Cortex of kidney (tissue), 1 donor: ENCODE measurements at places on chromosomes 6 and 20.

- DNase-seq: no peak
Measured at GRCh38 chr6:43871933-43872332, 101.9 kb downstream of the VEGFA start.

DNA sequence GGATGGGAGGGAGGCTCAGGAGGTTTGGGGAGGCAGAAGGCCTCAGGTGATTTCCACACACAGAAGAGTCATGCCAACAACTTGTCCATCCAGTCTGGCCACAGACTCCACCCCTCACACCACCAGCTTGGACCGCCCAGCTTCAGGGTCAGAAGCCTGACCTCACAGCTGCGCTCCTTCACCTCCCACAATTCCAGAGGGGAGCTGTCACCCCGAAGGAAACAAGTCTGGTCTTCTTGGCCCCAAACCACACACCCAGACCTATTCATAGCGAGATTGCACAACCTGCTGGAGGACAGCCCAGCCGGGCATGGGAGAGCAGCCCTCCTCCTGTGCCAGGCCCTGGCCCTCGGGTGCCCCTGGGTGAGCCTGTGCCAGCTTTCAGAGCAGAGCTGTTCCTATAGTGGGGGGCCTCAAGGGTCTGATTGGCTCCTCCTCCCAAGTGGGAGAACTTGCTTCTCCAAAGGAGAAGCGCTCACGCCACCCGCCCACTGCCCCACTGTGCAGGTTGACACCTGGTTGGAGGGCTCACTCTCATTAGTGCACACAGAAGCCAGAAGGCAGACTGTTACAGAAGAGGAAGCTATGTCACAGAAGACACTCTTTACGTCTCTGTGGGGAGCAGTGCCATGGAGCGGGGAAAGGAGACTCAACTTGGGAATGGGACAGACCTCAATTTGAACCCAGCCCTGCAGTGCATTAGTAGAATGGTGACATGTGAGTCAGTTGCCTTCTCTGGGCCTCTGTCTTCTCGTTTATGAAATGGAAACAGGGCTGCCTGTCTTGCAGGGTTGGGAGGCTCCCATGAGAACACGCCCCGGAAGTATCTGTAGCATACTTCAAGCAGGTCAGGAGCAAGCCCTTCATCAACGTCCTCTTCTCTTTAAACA lies 128.8 kb downstream of the FOXO3 start:
- DNase-seq: no peak

- DNase-seq: no peak
Measured at GRCh38 chr20:63235399-63235983, at the start of gene BIRC7. TSS of gene BIRC7 (plus strand) at chr20:63235905. CDS start at chr20:63236097, 192 bp downstream.

GRCh38 chr20:58044286-58044685 lies 184.2 kb downstream of the ANKRD60 start:
- no peak for DNase-seq

DNA sequence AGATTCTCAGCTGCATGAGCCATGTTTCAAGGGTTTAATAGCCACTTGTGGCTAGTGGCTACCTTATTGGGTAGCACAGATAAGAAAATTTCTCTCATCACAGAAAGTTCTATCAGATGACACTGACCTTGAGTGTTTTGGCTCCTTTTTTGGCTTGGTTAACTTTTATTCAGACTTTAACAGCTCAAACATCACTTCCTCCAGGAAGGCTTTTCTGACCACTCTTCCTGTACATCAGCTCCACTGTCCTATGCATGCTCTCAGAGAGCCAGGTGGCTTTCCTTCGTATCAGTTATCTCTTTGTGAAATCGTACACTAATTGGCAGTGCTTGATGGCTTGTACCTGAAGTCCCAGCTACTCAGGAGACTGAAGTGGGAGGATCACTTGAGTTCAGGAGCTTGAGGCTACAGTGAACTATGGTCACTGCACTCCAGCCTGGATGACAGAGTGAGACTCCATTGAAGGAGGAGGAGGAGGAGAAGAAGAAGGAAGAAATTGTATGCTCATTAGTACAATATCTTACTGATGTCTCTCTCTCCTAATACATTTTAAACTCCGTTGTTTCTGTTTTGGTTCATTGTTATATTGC lies 10.7 kb downstream of the MAFB start:
- no peak for DNase-seq

DNA sequence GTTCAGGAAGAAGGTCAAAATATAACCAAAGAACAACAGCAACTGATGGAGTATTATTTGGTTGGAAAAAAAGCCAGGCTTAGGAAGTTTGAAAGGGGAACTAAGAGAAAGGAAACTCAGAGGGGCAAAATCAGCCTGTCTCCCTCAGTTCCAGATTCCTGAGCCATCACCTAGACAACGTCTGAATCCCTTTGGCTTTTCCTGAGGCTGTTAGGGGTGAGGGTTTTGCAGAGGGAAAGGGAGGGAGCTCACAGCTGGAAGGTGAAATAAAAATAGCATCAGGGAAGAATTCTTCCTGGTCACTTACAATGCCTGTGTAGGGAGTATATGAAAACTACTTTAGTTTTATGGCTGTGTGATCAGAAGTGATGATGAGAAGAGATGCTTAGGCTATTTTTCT lies 100.5 kb downstream of the SOBP start:
- DNase-seq: no peak

DNA sequence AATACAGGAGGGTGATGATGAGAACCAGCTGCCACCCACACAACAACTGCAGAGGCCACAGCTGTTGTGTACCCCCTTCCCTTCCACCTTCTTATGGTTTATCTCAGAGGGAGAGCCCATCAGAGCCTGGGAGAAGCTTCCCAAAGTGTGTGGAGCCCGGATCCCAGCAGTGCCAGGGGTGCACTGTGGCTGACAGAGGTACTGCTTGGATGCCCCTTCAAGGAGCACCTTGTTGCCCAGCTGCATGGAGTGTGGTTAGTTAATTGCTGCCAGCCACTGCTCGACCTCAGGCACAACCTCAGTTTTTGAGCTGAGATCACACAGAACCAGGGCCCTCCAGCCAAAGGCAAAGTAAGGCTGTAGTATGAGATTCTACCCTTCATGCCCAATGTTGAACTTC lies 13.0 kb downstream of the PI3 start:
- no peak for DNase-seq

- no peak for DNase-seq
Measured at GRCh38 chr6:117483004-117483644, 650 bp downstream of the DCBLD1 start.

DNA sequence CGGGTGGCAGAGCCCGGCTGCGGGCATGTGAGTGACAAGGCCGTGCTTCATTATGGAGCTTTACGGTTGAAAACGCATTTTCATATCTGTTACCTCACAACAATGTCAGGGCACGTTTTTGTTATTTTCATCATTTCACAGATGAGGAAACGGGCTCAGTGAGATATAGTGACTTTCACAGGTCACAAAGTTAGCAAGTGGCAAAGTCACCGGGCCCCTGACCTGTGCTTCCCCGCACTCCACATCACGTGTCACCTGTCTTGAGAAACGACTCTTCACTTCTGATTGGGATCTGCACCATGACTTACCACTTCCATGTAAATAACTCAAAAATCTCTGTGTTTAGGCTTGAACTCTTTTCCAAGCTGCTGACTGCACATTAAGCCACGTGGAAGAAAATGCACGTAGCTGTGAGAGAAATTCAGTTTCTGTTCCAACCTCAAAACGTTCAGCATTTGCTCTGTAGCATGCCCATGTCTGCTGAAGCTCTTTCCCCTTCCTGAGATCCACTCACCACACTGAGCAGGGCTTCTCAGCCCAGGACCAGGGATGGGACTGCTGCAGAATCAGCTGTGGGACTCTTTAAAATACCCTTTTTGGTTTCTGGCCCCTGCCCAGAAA lies 107.2 kb downstream of the ARMC2 start:
- no peak for DNase-seq

DNA sequence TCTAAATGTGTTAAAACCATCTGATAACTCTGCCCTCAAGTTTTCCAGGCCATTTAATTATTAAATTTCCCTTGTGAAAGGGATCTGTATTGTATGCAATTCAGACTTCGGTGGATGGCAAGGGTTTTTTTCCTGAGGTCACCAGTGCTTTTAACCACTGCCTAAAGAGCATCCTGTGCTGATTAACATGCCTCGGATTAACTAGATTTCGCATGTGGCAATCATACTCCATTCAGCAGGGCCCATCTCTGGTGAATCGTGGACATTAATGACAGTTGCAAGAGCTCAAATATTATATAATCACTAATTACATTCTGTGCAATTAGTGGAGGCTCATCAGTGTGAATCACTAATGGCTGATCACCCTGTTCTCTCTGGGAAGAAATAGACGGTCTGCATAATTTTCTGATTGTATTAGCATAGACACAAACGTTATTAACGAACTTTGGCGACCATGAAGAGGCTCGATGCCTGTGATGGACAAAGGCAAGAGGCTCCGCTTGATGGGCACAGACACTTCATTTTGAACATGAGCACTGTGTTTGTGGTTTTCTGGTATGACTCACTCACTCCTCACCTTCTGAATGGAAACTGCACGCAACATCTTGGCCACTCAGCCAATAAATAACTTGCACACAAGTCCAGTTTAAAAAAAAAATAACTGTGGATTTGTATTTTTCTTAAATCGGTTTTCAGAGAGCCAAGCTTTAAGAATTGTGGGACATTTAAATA lies 31.4 kb downstream of the LINC00237 start:
- DNase-seq: no peak

GRCh38 chr20:17525650-17526049 lies 5.5 kb downstream of the BFSP1 start:
- no peak for DNase-seq

- DNase-seq: no peak
Measured at GRCh38 chr6:91171754-91172462, 585.0 kb upstream of the MAP3K7 start.

GRCh38 chr6:17836293-17836692 lies 129.6 kb upstream of the NUP153 start:
- no peak for DNase-seq

DNA sequence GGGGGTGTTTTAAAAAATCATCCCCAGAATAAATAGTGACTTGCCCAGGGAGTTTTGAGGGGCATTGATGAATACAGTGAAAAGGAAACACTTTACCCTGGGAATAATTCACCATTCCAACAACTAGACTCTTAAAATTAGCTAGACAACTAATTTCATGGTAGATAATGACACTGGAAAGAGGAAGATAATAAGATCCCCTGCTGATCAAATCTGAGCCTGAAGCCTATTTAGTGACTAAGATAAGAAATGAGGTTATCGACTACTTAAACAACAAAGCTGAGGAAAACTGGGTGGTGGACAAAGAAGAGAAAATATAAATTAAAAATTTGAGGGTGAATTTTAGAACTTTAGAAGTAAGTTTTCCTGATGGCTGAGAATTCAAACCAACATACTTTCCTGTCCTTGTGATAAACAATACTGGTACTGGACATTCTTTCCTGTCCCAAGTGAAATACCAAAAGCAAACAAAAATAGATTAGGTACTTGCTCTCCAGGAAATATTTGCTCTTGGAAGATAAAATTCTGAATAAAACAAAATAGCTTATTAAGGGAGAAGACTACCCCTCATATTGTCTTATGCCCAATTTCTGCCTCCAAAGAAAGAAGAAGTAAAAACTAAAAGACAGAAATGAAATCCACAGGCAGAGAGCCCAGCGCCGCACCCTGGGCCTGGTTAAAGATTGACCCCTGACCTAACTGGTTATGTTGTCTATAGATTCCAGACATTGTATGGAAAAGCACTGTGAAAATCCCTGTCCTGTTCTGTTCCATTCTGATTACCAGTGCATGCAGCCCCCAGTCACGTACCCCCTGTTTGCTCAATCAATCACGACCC lies 64.0 kb upstream of the ADGRF4 start:
- no peak for DNase-seq

DNA sequence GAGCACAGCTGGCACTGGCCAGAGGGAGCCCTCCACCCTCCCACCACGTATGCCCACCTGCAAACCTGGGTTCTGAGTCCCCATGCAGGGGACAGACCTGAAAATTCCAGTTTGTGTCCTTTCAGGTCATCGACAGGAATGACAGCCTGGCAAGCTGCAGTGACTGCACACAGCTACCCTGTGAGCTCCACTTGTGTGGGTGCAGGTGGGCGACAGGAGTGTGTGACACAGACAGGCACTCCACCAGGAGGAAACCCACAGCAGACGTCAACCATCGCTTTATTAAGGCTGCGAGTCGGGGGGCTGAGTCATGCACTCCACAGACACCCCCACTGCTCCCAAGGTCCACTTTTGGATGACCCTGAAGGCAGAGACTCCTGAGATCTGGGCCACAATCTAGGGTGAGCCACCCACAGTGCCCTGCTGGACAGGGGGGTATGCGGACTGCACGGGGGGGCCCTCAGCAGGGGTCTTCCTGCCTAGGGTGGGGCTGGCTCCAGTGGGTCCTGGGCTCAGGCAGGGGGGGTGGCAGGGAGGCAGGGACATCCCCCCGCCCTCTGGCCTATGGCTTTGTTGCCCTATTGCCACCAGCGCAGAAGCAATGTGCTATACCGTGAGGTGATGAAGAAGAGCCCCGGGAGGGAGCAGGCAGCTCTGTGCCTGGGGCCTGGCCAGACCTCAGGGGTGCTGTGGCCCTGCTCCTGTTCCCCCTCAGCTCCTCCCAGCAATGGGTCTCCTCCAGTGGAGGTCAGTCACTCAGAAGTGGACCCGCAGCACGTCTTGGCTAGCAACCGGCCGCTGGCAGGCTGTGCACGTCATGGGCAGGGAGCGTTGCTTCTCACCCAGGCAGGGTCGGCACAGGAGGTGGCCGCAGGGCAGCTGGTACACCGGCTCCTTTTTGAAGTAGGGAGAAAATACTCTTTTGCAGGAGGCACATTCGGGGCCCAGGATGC lies 25.1 kb upstream of the AVP start:
- no peak for DNase-seq
